Fibroblast of skin of back (primary cell): ENCODE measurements at places on chromosomes 5 and 9.

DNA sequence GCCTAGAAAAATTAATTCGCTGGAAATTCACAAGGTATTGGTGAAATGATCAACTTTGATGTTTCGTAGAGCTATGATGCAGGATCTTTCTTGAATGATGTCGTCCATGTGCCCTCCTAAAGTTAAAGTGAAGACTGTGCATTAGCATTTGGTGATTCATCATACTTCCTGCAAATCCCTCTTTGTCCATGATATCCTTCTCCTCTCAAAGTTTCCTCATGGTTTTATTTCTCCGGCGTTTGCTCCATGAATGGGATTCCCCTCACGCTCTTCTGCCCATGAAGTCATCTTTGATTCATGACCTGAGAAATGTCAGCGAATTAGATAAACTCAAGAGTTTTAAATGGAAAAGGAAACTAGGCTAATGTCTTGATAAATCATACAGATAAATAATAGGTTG is 372.7 kb downstream of the PSAT1 start:
- peak; percentile 12 for DNase-seq

DNA sequence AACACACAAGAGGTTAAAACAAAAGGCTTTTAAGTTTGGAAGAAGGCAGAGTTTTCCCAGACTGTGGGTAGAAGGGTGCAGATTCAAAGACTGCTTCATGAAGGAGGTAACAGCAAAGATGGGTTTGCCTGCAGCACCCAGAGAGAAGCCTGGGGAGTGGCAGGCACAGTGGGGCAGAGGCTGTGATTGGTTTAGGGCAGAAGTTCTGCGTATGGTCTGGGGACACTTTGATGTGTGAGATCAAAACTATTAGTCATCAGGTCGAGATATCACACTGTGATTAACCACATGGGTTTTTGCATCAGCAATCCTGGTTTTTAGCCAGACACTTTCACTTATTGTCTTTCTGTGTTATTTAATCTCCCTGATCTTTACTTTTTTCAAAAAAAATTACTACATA is 188.8 kb upstream of the GLRA1 start:
- DNase-seq: no peak

DNA sequence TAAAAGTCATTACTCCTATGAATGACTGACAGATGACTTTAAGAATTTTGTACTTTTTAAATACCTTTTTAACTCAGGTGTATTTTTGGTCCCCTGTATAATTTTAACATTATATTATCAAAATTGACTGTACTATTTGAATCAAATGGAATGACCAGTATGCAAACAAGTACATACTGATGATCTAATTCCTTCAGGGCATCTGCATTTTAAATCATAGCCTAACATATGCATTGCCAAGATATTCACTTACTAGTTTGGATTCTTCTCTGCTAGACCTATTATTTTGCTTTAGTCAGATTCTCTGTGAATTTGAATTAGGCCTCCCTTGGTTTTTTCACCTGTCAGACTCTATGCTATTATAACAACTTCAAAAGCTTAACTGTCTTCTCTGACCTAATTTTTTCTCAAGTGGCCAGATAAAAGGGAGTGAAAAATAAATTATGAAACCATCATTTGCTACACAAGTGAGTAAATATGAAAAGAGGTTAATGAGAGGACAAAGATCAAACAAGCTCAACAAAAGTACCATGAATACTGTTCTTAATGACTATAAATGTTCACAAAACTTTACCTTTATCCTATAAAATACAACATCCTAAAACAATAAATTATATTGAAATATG is 1505.2 kb upstream of the CDH9 start:
- DNase-seq: no peak

- DNase-seq: peak; percentile 25
These were observed 9.2 kb upstream of the LCN15 start for GRCh38 chr9:136773386-136774044.

DNA sequence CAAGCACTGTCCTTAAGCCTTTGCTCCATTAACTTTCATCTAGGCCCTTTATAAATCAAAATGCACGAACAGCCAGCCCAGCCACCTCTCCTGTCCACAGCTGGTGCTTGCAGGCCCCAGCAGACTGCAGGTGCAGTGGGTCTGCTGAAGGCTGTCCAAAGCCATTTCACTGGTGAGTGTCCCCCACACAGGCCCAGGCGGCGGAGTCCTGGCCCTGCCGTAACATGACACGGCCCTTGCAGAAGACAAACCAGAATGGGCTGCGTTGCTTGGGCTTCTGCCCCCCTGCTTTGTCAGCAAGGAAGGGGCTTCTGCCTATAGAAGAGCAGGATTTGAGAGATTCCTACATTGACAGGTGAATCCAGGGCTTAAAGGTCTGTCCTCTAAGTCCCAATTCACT is 188.6 kb downstream of the NR3C1 start:
- no peak for DNase-seq

- DNase-seq: peak; percentile 93
These were observed 830 bp downstream of the TRAF1 start for GRCh38 chr9:120925535-120926396.
